Liver (tissue), 10 donors: ENCODE measurements at places on chromosomes 5 and 9. TPM values are rescaled to one million over a fixed set of nuclear protein-coding genes. Genes with fewer than 3 reads are reported as not detected.

DBH gene
- 2.4 TPM for total RNA-seq

NFIB gene
- total RNA-seq, result 23.2 TPM

FOXD4 gene
- 0.05 TPM for total RNA-seq

WDR38 gene
- total RNA-seq, result not detected

POLK gene
- total RNA-seq, result 20.6 TPM

F12 gene
- total RNA-seq, result 27.7 TPM

- no peak for DNase-seq
These were observed 9.4 kb downstream of the TOR1B start for GRCh38 chr9:129812385-129812784.

DNA sequence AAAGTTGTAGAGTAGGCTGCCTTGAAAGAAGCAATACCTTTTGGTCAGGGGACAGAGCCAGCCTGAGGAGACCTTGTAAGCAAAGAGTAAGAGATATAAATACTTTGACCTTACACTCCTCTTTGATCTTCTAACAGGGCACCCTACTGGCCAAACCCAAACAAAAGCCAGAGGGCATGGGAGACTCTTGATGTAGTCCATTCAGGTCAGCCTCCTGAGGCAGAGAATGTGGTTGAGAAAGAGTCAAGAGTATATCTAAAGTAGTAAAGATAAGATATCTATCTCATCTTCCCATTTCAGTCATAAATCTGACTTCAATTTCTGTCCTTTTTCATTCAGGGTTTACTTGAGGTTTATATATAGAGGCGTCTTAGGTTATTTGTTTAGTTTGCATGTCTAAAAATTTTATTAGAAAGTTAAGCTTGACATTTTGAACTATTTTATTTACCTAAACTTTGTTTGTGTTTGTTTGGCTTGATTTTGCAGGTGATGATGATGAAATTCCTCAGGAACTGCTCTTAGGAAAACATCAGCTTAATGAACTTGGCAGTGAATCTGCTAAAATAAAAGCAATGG is 125.7 kb downstream of the NIPBL start:
- DNase-seq, result no peak

- no peak for DNase-seq
These were observed 34.5 kb downstream of the KCTD16 start for GRCh38 chr5:144205141-144205551.

DNA sequence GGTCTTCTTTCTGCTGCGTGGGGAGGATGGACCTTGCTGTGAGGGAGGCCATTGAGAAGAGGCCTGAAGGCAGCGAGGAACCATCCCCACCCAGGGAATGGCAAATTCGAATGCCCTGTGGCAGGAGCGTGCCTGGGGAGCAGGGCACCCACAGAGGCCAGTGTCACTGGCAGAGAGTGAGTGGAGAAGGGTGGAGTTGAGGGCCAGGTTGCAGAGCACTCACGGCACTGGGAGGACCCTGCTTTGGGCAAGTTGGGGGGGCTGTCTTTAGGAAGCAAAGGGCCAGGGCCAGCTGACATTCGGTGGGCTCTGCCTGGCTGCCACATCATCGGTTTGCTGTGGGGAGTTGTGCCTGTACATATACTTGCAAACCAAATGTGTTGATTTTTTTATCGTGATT is 47.2 kb downstream of the SYK start:
- peak; percentile 9 for DNase-seq

GRCh38 chr5:163735069-163735468 is 229.7 kb downstream of the MAT2B start:
- DNase-seq, result no peak

DNA sequence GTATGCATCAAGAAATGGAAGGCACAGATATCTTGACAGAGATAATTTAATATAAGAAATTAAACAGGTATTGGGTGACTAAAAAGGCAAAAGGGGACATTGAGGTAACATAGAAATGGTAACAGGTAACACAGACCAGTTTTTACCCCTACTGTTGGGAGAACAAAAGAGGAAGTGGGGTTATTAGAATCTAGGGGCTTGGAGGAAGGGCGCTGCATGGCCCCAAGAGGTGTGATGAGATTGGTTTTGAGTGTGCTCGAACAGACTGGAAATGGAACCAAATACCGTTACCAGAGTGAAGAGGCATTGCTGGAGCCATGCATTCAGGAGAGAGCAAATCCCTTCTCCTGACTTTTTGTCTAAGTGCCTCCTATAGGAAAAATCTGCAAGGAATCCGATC is 193.9 kb downstream of the ALDH1A1 start:
- no peak for DNase-seq

- DNase-seq, result no peak
These were observed 6.6 kb downstream of the ISL1 start for GRCh38 chr5:51389577-51390463.

- no peak for DNase-seq
These were observed 183.1 kb upstream of the S1PR3 start for GRCh38 chr9:88808019-88808656.

- no peak for DNase-seq
These were observed 16.6 kb downstream of the C5orf58 start for GRCh38 chr5:170249355-170249754.

DNA sequence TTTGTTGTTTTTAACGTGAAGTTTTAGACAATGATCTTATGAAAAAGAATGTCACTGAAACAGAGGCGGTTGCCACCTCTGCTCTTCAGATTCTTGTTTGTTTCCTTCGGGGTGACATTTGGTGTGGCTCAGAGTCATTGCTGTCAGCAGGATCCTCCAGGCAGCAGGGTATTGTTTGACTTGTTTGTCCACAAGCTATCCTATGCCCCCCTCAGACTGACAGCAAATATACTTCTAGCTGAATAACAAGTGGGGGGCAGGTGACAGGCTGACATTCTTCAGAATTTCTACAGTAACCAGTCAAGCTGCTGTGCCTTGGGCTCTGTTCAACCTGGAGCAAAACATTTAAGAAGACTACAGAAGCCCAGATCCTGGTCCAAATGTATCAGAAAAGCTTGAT is 383.3 kb downstream of the YTHDC2 start:
- no peak for DNase-seq

DNA sequence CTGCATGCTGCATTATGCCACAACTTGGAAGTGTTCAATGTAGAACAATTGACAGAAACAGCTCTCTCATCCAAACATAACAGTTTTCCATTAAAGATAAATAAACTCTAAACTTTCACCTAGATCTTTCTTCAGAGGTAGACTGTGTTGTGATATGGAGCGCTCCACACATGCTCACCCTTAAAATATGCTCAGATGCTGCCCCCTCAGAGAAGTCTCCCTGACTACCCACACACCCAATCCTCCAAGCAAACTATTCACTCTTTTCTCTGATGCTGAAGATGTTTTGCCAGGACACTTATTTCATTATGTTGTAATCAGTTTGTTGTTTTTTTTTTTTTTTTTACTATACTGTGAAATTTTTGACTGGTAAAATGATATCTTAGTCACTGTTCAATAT is 206.6 kb upstream of the RASA1 start:
- DNase-seq, result no peak

DNA sequence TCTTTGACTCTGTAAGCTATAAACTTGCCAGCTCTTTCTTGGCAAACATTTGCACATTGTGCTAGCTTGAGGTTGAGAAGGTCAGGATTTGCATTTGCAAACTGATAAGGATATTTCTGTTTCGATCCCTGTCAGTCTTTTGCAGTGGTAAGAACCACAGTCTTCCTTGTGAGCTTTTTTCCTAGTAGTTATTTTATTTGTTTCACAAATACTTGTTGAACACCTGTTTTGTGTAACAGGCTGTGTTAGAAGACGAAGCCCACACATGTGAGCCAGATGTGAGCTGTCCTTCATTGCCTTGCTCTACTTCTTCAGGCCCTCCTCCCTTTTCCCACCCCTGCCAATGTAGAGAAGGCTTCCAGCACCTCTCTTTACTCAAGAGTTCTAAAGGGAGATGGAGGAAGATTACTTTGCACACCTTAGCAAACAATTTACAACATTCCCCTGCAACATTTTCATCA is 327.0 kb upstream of the KLF4 start:
- DNase-seq, result no peak

- no peak for DNase-seq
These were observed 293.7 kb downstream of the KIF4B start for GRCh38 chr5:155307229-155307628.

- DNase-seq, result no peak
These were observed 628.0 kb upstream of the CDH18 start for GRCh38 chr5:20615888-20616563.

- no peak for DNase-seq
These were observed 26.9 kb upstream of the FEM1C start for GRCh38 chr5:115571441-115571878.

DNA sequence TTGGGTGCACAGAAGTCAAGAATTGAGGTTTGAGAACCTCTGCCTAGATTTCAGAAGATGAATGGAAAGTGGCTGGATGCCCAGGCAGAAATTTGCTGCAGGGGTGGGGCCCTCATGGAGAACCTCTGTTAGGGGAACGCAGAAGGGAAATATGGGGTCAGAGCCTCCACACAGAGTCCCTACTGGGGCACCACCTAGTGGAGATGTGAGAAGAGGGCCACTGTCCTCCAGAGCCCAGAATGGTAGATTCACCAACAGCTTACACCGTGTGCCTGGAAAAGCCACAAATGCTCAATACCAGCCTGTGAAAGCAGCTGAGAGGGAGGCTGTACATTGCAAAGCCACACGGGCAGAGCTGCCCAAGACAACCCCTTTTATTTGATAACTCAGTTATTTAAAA is 383.5 kb downstream of the TLE4 start:
- DNase-seq, result no peak

DNA sequence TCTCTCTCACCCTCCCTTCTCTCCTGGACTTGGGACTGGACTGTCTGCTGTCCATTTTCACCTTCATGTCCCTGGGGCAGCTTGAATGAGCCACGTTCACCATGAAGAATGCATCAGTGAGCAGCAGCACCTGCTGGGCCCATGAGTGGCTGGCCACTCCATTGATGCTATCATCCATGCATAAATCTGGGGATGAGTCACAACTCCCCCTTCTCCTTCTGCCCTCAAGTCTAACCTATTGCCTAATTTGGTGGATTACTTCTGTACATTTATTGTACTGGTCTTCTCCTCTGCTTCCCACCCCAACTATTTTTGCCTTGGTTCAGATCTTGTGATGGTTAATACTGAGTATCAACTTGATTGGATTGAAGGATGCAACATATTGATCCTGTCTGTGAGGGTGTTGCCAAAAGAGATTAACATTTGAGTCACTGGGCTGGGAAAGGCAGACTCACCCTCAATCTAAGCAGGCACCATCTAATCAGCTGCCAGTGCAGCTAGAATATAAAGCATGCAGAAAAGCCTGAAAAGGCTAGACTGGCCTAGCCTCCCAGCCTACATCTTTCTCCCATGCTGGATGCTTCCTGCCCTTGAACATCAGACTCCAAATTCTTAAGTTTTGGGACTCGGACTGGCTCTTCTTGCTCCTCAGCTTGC is 46.7 kb downstream of the GDNF start:
- DNase-seq, result no peak

DNA sequence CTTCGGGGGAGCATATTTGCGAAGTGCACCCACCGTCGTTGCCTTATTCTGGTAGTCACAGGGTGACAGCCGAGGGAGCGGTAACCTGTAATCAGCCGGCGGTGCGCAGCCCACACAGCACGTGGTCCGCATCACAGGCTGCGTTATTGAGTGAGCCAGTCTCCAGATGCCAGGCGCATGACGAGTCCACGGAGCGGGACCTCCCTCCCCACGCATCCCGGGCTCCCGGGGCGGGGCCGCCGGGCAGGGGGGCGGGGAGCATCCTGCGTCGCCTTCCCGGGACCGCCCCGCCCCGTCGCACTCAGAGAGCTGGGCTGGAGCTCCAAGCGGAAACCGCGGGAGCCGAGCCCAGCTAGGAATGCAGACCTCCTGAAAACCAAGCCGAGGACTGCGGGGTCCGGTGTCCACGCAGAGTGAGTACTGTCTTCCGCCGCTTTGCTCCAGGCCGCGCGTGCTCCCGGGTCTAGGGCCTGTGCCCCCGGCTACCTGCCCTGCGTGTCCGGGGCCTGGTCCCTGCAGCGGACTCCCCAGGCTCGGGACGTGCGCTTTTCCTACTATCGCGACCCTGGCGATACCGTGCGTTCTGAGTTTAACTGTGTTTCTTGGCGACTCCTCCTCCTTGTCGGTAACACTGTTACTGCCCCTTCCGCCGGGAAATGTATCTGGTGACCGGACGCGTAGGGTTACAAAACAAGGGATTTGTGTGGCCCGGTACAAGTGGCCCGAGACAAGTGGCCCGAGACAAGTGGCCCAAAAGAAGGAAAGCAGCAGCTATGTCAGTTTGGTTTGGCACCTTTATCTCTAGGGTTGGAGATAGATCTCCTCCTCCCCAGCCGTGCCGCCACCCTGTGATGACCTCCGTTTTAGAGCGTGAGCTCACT is 40.6 kb downstream of the CAST start:
- peak; percentile 84 for DNase-seq

DNA sequence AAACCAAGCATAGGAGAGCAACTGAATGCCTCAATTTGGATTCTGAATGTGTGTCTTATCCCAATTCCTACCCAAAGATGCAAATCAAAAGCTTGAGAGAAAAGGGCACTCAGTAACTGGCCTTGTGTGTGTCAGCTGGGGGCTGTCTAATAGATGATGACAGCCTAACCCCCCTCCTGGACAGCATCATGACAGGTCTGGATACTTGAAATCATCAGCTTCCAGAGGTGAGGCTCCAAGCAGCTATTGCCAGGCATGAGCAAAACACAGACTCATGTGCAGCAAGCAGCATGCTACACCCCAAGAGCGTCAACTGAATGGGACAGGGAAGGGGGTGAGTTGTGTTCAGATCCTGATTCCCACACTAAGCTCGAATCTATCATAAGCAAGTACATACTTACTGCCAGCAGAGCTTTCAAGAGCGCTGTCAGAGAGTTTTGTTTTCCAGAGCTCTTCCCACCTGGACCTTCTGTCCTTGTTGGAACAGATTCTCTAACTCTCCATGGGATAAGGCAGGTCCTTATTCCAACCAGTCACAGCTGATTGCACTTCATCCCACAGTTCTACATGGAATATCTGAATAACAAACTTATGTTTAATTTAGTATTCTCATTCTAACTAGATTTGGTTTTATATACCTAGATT is 467.5 kb downstream of the DTWD2 start:
- DNase-seq, result no peak

DNA sequence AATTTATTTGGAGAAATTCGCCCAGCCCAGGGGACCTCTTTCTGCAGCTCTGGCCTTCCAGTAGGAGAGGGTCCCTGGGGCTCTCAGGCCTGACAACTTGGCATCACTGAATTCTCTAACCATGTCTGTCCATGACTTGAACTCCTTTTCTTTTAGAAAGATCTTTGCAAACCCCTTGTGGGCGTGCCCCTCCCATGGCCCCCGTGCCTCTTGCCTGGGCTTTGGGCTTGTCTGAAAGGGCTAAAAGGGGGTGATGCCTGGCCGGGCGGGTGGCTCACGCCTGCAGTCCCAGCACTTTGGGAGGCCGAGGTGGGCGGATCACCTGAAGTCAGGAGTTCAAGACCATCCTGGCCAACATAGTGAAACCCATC is 3.2 kb upstream of the SQSTM1 start:
- DNase-seq, result no peak

- DNase-seq, result no peak
These were observed 35.6 kb downstream of the ERP44 start for GRCh38 chr9:100063185-100063584.

DNA sequence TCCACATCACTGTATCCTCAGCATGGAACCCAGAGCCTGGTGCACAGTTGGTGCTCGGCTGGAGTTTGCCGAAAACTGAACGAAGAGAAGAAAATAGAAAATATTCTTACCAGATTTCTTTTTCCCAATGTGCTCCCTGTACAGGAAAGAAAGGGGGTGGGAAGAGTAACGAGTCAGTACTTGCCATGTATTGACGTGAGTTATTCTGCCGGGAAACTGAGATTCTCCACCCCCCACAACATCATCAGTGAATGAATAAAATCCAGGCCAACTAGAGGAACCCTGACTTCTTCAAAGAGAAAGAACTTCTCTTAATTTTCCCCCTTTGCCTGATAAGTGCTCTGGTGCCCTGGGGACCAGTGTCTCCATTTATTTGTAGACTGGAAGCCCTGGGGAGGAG is 80.6 kb downstream of the SH3PXD2B start:
- DNase-seq, result no peak
